WERI-Rb-1 (cell line): ENCODE measurements at places on chromosomes 2 and 18.
A peak's percentile ranks its signal among the peaks of the same experiment; 100 is the strongest.

- DNase-seq: no peak
These were observed 103.4 kb downstream of the ALMS1 start for GRCh38 chr2:73489053-73489452.

DNA sequence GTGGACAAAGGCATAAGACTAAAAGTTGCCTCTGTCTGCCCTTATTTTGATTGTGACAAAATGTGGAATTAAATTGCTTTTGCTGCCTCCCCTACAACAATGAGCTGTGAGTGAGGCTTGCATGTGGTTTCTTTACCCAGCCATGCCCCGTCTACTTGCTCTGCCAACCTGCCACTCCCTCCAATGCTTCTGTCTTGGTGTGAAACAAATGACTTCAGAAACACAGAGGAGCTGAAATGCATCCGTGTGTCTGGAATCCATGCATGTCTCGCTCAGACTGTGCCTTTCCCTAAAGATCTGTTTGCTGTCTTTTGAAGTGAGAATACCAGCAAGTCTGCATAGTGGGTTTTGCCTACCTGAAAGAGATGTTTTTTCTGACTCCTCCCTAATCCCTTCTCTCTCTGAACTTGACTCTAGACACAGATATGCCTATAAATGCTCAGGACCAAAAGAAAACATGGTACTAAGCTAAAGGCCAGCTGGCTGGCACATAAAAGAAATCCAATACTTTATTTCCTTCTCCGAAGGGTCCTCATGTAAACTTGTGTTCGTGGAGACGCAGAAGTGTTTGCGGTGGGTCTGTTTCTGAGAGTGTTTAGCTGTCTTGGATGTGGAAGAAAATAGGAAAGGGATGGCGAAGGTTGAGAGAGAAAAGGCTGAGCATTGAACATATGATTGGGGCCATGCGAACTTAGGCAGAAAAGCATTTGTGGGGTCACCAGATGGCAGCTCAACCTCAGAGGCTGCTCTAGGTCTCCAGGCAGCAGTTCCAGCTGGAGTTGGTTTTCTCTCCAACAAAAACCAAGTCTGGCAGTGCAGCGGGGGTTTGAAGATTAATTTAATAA is 120.5 kb downstream of the CCBE1 start:
- peak; percentile 72 for DNase-seq

GRCh38 chr18:6054256-6054842 is 159.0 kb upstream of the TMEM200C start:
- DNase-seq: no peak

GRCh38 chr18:10465174-10465939 is 10.9 kb downstream of the APCDD1 start:
- DNase-seq: no peak

- no peak for DNase-seq
These were observed 22.3 kb downstream of the QPCT start for GRCh38 chr2:37366773-37367172.

DNA sequence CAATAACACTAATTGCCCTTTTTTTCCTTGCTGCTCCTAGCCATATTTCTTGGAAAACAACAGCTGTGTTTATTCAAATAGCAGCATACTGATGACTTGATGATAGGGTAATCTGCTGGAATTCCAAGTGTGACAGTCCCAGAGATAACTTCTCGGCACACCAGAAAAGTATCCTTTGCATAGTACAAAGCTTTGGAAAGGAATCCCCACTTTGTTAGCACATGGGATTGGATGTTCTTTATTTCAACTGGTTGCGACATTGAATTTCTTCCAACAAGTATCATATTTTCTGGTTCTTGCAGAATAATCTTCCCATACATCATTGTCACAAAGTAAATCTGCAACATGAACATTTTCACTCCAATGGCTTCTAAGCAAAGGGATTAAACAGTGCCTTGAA is 445.8 kb upstream of the ACVR2A start:
- DNase-seq: no peak

- DNase-seq: no peak
These were observed 290.8 kb downstream of the GBX2 start for GRCh38 chr2:235877275-235877802.

GRCh38 chr2:202178346-202178958 is 59.9 kb downstream of the SUMO1 start:
- peak; percentile 57 for DNase-seq

GRCh38 chr2:84849271-84849952 is 31.5 kb downstream of the TRABD2A start:
- peak; percentile 15 for DNase-seq

- peak; percentile 50 for DNase-seq
These were observed 1.9 kb downstream of the PRSS56 start for GRCh38 chr2:232521959-232522622.

DNA sequence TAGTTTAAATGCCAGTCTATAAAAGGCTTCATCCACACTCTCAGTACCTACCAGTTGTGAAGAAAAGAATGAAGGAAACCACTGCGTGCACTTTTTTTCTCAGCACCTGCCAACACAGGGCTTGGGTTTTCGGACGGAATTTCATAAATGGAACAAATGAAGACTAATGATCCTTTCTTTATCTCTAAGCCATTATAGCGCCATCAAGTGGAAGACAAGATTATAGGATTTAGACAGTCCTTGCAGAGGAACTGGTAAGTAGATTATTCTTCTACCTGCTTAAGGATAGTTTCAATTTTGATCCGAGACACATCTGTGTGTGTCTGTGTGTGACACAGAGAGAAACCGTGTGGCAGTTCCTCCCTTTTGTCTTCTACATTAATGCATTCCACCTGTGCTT is 245.6 kb downstream of the NRXN1 start:
- no peak for DNase-seq

- peak; percentile 55 for DNase-seq
These were observed 23.6 kb downstream of the FZD5 start for GRCh38 chr2:207746131-207746530.

DNA sequence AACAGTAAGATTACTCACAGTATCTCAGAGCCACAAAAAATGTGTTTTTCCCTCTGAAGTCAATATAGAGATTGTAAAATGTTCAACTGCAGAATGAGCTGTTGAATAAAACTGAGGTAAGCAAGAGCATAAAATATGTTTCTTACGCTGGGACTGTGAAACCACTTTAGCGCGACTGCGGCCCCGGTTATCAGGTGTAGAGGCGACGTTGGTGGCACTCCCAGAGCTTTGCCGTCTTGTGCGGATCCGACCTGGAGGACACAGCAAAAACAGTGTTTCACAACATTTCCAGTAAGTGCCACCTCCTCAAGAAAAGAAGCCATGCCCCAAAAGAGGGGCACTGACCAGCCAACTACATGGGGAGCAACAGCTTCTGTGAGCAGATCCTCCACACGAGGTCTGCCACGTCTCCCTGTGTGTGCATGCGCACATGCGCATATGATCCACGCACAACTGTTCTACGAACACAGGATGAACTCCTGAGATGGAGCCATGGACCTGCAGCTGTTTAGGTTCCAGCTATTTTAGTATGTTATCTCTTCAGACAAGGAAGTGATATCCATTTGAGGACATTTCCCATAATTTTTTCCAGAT is 100.7 kb upstream of the RNU4ATAC start:
- no peak for DNase-seq

DNA sequence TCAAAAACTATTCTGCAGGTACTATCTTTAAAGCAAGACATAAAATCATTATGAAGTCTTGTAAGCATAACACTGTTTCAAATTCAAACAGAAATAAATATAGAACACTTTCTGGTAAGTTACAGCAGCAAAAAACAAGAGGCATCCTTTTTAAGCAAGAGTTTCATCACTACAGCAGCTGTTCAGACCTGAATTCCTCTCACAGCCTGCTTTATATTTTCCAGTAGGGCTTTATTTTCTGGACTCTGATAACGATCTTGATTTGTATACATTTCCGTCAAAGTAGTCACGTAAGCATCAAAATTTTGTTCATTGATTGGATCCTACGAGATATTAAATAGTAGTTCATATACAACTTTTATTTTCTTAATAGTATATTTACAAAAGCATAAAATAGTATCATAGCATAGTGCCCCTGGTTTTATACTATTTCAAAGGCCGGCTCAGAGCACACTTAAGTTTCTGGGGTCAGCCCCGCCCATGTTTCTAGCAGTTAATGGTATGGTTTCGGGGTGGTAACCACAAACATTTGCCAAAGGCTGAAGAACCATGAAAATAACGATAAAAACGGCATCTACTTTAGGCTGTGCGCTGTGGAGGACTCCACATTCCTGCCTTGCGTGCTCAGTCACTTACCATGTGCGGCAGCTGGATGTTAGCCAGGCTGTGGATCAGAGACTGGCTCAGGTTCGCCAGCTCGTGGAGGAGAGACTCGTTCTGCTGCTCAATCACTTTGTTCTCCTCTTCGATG is 47.5 kb upstream of the PXDN start:
- no peak for DNase-seq

- no peak for DNase-seq
These were observed 87.5 kb downstream of the MBP start for GRCh38 chr18:77044866-77045664.

- no peak for DNase-seq
These were observed 43.7 kb downstream of the IKZF2 start for GRCh38 chr2:213107728-213108127.

- no peak for DNase-seq
These were observed 29.5 kb downstream of the SNTG2 start for GRCh38 chr2:980176-980575.

DNA sequence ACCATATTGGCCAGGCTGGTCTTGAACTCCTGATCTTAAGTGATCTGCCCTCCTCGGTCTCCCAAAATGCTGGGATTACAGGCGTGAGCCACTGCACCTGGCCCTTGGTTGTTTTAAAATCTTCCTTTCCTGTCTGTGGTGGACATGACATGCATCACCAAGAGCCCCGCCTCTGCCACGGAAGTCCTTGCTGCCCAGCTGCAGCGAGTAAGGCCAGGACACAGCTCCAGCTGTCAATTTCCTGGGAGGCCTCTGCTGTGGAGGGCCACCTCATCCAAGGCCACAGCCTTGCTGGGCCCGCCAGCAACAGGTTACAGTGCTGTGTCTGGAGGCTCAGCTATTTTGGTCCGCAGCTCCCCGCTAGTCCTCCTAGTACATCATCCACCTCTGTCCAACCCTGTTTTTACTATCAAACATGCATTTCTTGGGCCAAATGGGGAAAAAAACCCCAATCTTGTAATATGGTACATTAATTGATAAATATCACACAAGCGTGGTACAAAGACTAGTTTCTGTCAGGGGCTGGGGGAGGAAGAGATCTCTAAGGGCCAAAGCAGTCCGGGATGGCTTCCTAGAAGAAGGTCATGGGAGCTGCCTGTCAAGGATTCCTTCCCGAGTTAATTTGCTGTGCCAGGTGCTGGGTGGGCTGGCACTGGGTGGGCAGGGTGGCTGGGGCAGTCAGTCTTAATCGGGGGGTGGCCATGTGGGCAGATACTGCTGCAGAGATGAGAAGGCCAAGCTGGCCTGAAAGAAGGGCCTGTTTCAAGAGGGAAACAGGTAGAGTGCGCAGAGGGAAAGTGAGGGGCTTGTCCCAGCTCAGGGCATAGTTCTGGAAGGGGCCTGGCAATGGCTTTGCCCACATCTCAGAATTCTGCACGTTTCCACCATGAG is 100.5 kb downstream of the INHBB start:
- DNase-seq: no peak

DNA sequence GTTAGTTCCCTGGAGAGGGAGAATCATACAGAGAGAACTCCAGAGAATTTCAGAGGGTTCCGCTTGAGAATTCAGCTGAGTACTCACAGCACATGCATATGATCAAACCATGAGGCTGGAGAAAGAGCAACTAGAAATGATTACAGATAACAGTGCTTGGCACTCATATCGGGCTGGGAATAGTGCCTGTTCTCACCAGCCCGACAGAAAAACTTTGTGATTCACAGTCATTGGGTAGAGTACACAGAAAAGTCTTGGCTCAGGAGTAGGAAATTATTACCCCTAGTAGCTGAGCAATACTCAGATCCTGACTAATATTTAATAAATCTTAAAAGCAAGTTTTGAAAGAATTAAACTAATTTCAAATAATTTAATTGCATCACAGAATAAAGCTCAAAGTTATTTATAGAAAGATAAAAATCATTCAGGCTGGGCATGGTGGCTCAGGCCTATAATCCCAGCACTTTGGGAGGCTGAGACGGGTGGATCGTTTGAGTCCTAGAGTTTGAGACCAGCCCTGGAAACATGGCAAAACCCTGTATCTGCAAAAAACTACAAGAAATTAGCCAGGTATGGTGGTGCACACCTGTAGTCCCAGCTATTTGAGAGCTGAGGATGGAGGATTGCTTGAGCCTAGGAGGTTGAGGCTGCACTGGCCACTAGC is 6.8 kb downstream of the WDPCP start:
- no peak for DNase-seq

GRCh38 chr2:118942031-118942430 is at the start of gene MARCO:
TSS of gene MARCO (plus strand) at chr2:118942194. CDS start at chr2:118942301, 107 bp downstream.
- DNase-seq: no peak

- no peak for DNase-seq
These were observed 242.0 kb downstream of the TWIST2 start for GRCh38 chr2:239089884-239090283.

DNA sequence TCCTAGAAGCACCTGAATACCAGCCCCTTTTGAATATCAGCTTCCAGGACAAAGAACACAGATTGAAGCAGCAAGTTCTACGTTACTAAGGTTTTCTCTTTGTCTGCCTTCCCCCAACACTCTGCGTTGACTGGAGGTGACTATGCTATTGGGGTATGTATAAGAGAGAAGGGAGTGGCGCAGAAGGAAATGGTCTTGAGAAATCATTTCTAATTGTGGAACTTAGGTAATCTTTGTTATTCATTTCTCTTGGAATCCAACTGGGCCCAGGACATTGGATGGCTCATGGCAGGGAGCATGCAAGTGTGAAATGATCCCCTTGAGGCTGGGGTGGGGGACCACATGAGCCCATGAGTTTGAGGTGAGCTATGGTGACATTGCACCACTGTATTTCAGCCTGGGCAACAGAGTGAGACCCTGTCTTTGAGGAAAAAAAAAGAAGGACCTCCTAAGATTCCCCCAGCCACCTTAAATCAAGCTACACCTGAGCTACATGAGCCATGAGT is 29.7 kb downstream of the XDH start:
- no peak for DNase-seq

- DNase-seq: no peak
These were observed 13.4 kb downstream of the IL37 start for GRCh38 chr2:112924360-112924759.

DNA sequence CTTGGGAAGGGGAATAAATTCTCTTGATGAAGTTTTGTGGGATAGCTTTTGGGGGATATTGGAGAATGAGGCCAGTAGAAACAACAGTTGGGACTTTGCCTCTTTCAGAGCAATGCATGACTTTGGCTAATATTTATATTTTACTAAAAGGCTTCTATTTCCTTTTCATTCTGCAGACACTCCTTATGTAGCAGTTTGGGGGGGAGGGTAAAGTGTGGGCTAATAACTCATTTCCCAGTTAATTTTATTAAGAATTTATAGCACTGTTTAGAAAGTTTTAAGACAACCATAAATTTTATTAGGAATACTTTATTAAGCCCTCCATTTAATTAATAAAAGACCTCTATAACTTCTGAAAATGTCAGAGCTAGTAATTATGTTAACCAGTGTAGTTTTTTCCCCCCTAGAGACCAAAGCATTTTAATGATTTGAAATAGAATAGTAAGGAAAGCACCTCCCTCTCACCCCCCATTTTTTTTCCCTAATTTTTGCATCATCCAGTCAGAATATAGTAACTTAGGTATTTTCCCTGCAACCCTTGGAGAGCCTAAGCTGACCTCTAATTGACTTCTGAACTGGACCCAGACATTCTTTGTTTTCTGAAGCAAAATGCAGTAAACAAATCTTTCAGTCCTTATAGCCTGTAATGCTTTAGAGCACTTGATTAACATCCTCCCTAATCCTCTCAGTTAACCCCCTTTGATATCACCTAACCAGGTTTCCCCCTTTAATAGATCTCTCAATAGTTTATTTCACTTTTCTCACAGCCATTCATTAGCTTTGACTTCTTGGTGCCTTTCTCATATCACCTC is 5.0 kb upstream of the MEIS1 start:
- no peak for DNase-seq

- DNase-seq: no peak
These were observed 51.0 kb upstream of the MCFD2 start for GRCh38 chr2:46966576-46966975.
